ENCODE measurements at places on chromosomes 1 and 21.

DNA sequence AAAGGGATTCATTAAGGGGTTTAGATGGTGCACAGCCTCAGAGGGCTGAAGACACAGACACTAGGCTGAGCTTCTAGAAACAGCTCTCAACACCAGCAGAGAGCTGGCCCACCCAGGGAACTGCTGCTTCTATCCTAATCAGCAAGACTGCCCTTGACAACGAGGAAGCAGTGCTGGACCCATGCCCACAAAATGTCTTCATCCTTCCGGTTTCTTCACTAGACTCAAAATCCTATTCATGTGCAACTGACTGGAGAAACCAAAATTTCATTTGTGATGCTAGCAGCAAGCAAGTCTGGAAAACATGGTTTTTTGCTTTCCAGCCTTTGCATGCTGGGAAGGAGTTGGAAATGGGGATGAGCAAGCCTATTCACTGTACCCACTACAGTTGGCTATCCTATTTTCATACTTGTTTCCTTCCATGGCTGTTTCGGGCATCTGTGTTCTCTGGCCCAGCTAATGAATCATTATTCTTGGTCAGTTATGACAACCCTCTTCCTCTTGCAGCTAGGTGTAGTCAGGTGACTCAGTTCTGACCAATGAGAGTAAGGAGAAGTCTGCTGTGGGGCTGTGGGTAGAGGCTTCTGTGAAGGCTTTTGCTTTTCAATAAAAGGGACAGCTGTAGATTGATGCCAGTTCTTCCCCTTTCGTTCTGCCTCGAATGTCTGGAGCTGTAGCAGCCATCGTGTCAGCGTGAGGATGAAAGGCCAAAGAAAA is 14.6 kb upstream of the TMEM61 start:
- no peak for DNase-seq

- DNase-seq = no peak
Measured at GRCh38 chr21:43961382-43961909, 50.7 kb upstream of the TRAPPC10 start.

DNA sequence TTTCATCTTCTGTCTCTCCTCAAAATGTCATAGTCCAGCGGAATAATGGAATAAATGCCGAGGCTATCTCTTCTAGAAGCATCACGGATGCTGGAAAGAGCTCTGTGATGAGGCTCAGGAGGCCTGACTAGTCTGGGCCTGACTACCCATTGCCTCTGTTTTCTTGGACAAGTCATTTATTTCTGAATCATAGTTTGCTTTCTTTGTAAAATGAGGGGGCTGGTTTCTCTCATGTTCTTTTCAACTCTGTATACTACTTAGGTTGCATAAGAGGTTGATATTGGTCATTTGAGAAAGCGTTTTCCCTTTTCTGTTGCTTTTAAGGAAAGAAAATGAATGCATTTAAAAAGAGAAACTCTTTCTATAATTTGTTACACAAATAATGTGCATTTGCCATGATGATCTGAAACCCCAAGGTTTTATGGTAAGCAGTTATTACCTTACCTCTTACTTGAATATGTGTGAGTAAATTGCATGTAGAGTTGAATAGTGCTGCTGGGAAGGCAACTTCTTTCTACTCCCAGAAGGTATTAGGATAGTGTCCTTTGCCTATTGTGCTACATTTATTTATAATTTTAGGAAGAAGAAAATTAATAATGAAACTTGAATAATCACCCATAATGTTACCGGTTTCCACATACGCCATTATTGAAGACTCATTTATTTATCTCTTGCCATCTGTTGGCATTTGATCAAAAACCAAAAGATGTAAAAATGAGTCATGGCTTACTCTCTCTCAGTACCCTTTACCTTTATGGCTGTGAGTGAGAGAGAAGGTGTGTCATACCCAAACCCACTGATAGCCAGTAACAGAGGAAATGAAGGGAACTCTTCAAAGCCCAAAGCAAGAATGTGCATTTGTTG is 179.1 kb downstream of the FASLG start:
- no peak for DNase-seq

- no peak for DNase-seq
Measured at GRCh38 chr1:4273747-4274146, 373.7 kb upstream of the C1orf174 start.

DNA sequence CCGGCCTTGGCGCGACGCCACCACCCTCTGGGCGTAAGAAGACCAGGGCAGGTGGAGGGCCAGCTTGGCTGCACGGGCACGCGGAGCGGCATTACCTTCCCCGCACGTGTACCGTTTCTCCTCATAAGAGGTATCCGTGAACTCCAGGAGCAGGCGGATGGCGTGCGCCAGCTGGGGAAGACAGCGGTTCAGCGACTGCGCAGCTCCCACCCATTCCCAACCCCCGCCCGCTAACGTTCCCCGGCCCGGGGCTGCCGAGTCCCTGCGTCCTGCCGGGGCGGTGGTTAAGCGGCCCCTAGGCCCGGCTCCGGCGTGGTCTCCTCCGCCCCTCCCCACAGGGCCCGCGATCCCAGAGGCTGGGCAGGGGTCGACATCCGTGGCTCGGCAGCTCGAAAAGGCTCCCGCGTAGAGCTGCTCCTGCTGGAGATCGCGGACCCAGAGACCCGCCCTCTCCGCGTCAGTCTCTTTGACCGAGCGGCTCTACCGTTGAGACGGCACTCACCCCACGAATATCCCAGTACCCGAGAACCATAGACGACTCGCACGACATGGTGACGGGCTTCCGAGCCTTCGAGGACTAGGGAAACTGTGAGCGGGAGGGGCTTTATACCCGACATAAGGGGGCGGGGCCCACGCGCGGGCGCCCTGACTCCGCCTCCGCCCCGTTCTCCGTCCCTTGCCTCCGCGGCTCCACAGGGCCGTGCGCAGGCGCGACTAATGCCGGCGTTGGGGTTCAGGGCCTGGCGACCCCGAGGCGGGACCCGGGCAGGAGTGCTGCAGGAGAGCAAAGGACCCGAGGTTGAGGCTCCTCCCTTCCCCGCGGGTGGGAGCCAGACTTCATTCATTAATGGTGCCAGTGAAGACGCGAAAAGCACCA is 862 bp downstream of the GSTM3 start:
- DNase-seq = peak; percentile 86

- DNase-seq = no peak
Measured at GRCh38 chr1:212413902-212414327, 771 bp downstream of the PACC1 start.

- DNase-seq = peak; percentile 29
Measured at GRCh38 chr21:17414766-17415165, 98.1 kb upstream of the CXADR start.

DNA sequence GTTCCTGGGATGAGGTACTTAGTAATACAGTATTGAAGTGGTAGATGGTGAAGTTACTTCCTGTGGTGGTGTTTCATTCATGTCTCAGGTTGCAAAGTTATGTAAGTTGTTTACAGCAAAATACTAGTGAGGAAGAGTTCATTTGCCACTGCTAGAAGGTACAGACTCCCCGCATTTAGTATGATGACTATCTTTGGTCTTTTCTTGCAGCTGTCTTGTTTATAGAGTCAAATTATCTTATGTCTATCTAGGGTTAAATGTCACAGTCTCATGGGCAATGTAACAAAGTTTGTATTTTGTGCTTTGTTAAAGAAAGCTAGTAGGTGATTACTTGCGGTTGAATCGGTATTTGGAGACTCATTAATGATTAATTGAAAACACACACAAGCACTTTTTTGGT is 50.2 kb downstream of the LRRC8D start:
- no peak for DNase-seq

DNA sequence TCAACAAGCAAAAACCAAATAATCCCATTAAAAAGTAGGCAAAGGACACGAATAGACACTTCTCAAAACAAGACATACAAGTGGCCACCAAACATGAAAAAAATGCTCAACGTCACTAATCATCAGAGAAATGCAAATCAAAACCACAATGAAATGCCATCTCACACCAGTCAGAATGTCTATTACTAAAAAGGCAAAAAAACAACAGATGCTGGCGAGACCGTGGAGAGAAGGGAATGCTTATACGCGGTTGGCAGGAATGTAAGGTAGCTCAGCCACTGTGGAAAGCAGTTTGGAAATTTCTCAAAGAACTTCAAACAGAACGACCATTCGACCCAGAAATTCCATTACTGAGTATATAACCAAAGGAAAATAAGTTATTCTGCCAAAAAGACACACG is 145.1 kb upstream of the EDN2 start:
- no peak for DNase-seq

- no peak for DNase-seq
Measured at GRCh38 chr21:36643374-36644250, 55.3 kb upstream of the SIM2 start.

GRCh38 chr1:99566290-99567021 is 79.5 kb upstream of the PALMD start:
- DNase-seq = no peak

DNA sequence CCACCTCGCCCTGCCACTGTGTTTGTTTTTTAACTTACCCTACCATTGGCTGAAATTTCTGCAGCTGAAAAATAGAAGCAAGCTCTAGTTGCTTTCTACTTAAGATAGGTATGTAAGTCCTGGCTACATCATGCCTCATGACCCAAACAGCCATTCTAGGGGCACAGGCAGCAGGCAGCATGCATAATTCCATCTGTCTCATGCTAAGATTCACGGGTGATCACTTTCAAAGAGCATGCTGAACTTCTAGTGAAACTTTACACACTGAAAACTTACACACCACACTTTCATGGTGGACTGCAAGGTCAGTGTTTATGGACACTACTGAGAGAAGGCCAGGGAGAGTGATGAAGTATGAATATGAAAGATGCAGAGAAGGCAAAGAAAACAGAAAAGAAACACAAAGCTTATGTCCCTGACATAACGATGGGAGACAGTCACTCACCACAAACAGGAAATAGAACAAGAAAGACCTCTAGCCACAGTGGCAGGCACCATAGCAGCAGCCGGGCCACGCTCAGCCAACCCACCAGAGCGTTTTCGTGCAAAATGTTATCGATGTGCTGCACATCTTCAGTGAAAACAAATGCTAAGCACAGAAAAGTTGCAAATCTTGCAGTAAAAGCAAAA is 102.3 kb upstream of the TIAM1 start:
- DNase-seq = no peak

GRCh38 chr1:10602936-10603335 is 128.2 kb downstream of the PEX14 start:
- DNase-seq = no peak

- DNase-seq = no peak
Measured at GRCh38 chr1:104807590-104807989, 1057.9 kb downstream of the AMY1C start.

GRCh38 chr1:913491-914130 is 10.1 kb upstream of the SAMD11 start:
- DNase-seq = peak; percentile 6

- no peak for DNase-seq
Measured at GRCh38 chr1:147086129-147086528, 86.1 kb downstream of the PRKAB2 start.

- DNase-seq = no peak
Measured at GRCh38 chr1:227033880-227034279, 93.8 kb downstream of the COQ8A start.

DNA sequence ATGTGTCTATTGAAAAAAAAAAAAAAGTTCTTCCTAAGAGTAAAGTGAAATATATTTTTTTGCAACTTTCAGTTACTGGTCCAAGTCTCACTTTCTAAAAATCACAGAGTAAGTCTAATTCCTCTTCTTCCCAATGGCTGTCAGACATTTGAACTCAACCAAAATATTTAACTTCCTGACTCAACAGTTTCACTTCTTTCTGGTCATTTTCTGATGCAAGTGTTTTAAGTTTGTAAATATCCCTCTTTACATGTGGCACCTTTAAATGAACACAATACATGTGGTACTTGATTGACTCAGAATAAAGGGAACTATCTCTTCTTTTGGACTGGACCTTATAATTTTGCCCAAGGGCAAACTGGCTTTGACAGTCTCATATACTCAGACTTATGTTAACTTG is 76.7 kb downstream of the ASH1L start:
- DNase-seq = no peak

- DNase-seq = no peak
Measured at GRCh38 chr1:226966683-226967082, 26.6 kb downstream of the COQ8A start.

- no peak for DNase-seq
Measured at GRCh38 chr1:103156966-103157365, 48.6 kb upstream of the COL11A1 start.

DNA sequence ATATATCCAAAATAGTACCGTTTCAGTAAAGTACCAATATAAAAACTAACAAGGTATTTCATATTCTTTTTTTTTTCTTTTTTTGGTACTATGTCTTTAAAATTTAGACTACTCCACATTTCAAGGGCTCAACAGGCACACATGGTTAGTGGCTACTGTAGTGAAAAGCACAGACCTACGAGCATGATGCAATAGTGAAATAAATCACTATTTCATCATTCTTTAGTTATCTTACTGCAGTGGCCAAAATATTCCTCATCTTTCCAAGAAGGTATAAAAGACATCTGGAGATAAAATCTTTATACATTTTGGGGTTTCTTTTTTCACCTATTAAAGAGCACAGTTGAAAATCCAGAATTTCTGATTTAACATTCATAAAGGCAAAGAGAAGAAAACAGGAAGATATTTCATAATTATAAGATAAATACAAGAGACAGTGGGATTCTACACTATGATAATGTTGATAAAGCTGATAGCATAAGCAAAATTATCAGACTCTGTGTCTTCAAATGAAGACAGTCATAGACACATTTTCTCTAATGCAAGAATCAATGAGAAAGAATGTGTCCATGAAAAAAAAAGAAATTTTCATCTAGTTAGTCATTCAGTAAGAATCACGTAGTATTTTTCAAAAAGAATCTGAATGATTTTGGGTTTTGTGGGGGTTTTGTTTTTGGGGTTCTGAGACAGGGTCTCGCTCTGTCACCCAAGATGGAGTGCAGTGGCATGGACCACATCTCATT is 41.9 kb downstream of the CEP170 start:
- no peak for DNase-seq

DNA sequence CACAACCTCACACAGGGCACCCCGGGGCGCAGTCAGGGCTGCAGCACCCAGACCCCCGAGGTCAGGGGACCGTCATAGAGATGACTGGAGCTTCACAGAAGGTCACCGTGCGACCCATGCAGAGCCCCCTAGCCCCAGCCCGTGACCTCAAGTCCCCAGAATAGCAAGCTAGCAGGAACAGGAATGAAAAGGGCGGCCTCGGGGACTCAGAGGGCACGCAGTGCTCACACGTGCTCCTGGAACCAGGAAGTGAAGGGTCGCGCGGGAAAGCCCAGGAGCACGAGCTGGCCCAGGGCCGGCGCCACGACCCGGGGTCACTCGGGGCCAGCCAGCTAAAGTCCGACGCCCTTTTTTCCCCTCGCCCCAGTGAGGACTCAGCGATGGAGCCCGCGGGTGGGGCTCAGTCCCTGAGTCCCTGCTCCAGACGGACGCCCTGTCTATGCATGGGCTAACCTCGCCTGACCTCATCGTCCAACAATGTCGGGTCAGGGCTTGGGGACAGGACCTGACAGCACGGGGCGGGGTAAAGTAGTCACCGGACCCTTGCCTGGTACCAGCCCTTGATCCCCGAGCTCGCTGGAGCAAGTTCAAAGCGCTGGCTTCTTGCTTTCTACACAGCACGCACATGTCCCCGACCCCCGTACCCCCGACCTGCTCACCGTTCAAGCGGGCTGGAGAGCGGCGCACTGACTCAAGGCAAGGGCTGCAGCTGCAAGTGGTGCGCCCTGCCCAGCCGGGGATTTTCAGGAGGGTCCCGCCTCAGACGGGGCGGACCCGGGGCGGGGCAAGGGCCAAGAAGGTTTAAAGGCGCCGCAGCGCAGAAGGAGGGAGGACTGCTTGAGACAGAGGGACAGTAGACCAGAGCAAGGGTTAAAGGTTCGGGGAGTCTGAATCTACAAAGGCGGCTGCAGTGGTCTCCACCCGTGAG is at the start of gene TAGLN2:
TSS of gene TAGLN2 (minus strand) at position 717 of the 928 bp plus-strand sequence. CDS start 4,998 bp downstream, outside the sequence.
- no peak for DNase-seq

GRCh38 chr1:25557543-25557942 is 14.1 kb downstream of the LDLRAP1 start:
- no peak for DNase-seq

- no peak for DNase-seq
Measured at GRCh38 chr21:31837618-31838390, 35.0 kb upstream of the HUNK start.

All from posterior cingulate gyrus (tissue), 11 donors.